Endodermal cell (in vitro differentiated cells): ENCODE measurements at places on chromosomes 2 and 18. TPM values are rescaled to one million over a fixed set of nuclear protein-coding genes. Genes with fewer than 3 reads are reported as not detected.

GRCh38 chr2:179932786-179933185, 71.4 kb upstream of the ZNF385B start:
- no peak for DNase-seq

- DNase-seq, result peak; percentile 56
Measured at GRCh38 chr2:164967781-164968228, 12.5 kb upstream of the SLC38A11 start.

The MYO7B gene
- 0.11 TPM in 2 replicates for total RNA-seq

The MRPL53 gene
- total RNA-seq, result 50.9 and 61.8 TPM in 2 replicates
